ENCODE measurements at places on chromosomes 6 and 20.

DNA sequence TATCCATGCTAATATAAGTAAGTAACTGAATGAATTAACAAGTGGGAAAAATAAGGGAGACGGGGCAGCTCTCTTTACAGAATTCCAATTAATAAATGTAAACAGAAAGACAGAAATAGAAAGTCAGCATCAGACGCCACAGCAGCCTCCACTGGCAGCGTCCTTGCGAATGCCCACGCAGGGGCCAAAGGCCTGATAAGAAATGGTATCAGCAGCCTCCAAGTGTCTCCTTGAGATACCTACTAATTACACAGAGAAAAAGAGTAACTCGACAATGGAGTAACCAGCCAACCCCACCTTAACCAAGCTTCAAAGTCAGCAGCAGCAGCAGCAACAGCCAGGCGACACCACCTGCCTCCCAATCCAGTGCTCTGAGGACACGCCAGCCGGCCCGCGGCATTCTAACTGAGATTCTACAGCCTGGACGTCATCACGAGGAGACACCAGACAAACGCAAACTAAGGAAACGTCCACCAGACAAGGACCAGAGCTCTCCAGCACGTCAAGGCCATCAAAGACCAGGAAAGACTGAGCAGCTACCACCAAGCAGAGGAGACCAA lies 78.8 kb downstream of the TAF4 start:
- no peak for DNase-seq

- no peak for DNase-seq
Measured at GRCh38 chr6:36109092-36109491, 21.2 kb upstream of the MAPK13 start.

DNA sequence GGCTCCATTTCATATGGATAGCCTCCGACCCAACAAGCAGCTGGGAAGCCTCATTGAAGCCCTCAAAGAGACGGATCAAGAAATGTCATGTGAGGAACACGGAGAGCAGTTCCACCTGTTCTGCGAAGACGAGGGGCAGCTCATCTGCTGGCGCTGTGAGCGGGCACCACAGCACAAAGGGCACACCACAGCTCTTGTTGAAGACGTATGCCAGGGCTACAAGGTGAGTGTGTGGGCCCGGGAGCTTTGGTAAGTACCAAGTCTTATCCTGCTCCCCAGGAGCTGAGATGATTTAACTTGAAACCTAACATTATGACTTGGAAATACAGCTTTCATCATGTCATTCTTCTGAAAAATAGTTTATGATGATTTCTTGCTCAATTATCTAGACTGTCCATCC lies 4.1 kb downstream of the TRIM38 start:
- DNase-seq = no peak

- DNase-seq = no peak
Measured at GRCh38 chr6:80438772-80439171, 332.3 kb downstream of the BCKDHB start.

- no peak for DNase-seq
Measured at GRCh38 chr6:139888681-139889122, 514.3 kb upstream of the CITED2 start.

DNA sequence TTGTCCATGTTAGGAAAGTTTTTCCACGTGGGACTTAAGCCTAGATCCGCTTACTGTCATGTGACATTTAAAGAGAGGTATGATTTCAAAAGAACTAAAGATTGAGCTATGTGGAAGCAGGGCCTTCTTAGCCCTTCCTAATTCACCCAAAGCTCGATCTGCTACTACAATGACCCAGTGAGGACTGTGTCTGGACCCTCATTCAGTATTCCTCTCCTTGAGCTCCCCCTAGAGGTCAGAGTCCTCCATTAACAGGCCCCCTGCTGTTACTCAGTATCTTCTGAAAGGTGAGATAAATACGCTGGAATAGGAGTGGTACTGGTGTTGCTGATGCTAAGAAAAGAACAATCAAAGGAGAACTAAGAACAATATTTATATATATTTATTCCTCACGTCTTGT lies 414.0 kb downstream of the GJA1 start:
- DNase-seq = no peak

GRCh38 chr6:108944707-108945680 lies 96.8 kb downstream of the ARMC2 start:
- DNase-seq = no peak

DNA sequence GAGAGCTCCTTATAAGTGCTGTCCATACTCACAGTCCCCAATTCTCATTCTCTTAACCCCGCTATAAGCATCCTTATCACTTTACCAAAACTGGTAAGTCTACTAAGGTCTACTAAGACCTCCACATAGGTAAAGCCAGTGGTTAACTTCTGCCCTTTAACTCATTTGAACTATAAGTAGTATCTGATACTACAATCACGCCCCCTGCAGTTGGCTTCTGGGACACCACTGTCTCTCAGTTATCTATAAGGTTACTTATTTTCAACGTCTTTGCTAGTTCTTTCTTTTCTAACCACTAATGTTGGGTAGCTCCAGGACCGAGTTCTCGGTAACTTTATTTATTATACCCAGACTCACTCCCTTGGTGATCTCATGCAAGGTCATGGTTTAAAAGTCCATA lies 142.6 kb downstream of the ARHGAP18 start:
- peak; percentile 14 for DNase-seq

GRCh38 chr6:170456886-170457698 lies 96.0 kb downstream of the PSMB1 start:
- DNase-seq = no peak
